HepG2 (cell line): ENCODE measurements at places on chromosomes 11 and 22.
A peak's percentile ranks its signal among the peaks of the same experiment; 100 is the strongest.

- DNase-seq, result no peak
These were observed 269.7 kb downstream of the DYNC2H1 start for GRCh38 chr11:103378931-103379330.

DNA sequence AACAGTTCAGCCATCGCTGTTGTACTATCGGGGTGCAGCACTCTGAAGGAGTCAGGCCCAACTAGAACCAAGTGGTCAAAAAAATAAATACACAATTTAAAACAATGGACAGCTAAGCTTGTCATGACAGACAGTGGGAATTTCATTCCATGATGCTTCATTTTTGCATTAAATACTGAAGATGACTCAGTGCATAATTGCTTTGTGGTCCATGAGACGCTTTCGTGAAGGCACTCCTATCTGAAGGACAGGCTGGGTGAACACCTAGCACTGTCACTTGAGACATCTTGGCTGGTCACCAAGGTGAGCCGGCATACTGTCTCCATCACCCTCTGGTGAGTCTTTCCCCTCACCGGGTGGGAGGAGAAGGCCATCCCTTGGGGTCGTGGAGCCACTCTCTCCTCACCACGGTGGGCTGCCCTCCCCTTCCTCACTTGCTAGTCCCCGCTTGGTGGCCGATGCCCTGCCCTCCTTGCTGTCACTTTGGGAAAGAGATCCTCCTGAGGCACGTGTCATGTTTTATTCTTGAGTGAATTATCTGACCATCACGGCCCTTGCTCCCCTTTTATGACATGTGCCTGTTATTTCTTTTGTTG lies 4.9 kb upstream of the TESMIN start:
- no peak for DNase-seq

DNA sequence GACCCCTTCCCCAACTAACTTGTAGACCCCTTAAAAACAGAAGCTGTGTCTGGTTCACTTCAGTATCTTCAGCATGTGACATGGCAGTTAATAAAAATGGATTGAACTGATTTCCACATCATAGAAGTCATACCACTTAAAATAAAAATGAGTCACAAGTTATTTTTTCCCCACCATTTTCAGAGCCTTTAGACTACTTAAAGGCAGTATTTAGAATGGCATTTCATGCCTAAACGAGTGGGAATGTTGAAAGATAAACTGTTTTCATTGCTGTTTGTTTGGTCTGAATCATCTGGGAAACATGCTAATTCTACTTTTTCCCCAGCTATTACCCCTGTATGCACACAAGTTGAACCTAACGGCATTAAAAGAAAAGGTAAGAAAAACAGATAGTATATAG lies 324.0 kb downstream of the RAB38 start:
- no peak for DNase-seq

GRCh38 chr11:36333468-36333867 lies 37.4 kb downstream of the PRR5L start:
- no peak for DNase-seq

GRCh38 chr11:111574373-111575225 lies 27.6 kb upstream of the SIK2 start:
- no peak for DNase-seq

GRCh38 chr11:134223121-134223520 lies 646 bp downstream of the NCAPD3 start:
- DNase-seq, result no peak

DNA sequence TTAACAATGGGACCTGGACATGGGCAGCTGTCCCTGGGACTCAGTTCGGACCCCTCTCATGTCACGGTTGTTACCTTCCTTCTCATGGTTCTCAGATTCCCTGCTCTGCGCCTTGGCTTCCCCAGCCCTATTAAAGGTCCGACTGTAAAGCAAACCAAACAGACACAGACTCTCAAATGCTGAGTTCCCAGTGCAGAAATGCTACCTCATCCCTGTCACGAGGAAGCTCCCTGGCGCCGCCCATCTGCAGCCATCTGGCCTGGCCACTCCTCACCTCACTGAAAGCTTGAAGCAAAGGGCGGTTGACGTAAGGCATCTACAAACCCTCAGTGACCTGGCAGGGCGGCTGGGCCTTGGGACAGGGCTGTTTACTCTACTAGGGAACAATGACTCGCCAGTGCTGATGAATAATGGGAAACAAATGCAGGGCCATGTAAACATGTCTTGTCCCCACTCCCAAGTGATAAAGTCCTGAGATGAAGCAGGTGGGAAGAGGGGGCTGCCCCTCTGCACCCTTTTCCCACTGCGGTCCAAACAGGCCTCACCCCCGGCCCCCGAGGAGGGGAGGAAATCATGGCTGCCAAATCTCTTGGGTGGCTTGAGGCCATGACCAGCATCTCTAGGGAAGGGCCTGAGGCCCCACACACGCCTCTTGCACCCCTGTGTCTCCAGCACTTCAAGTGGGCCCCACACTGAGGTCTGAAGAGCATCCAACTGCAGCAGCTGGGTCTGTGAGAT lies 49.3 kb downstream of the SCUBE1 start:
- DNase-seq, result peak; percentile 90
